ENCODE measurements at places on chromosomes 5 and 9. TPM values are rescaled to one million over a fixed set of nuclear protein-coding genes. Genes with fewer than 3 reads are reported as not detected.

FSTL4 gene
- 0.47 TPM for total RNA-seq

FOXD4L6 gene
- 0.13 TPM for total RNA-seq

SLC1A3 gene
- 27.1 TPM for total RNA-seq

C5orf52 gene
- total RNA-seq: not detected

DNA sequence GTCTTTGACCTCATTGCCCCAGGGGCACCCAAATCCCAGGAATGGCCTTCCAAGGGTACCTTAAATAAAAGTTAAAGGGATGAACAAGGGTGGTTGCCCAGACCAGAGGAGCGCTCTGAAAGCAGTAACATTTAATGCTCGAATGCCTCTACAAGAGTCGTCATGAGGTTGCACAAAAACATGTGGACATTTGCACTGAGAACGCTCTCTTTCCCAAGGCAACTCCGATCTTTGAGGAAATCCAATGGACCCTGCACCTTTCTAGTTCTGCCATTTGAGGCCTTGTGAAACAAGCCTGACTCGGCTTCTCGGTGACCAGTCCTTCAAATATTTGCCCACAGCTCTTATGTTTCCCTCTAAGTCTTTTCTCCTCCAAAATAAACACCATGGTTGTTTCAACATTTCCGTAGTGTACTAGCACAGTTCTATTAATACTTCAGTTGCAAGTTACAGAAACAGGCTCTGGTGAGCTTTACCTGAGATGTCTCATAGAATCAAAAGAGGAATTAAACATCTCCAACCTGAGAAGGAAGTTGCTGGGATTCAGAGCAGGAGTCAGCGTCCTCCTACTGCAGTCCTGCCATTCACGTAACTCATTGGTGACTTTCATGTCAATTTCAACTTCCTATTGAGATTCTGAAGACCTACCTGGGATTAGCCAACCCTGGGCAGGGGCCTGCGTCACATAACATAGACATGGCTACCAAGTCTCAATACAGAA, 168.8 kb upstream of the RAI14 start:
- peak; percentile 80 for DNase-seq

GRCh38 chr9:20256284-20256948, 365.9 kb downstream of the MLLT3 start:
- no peak for DNase-seq

GRCh38 chr5:57193757-57194413, 20.0 kb downstream of the GPBP1 start:
- no peak for DNase-seq

GRCh38 chr9:4579001-4579400, 83.1 kb upstream of the PLPP6 start:
- no peak for DNase-seq

DNA sequence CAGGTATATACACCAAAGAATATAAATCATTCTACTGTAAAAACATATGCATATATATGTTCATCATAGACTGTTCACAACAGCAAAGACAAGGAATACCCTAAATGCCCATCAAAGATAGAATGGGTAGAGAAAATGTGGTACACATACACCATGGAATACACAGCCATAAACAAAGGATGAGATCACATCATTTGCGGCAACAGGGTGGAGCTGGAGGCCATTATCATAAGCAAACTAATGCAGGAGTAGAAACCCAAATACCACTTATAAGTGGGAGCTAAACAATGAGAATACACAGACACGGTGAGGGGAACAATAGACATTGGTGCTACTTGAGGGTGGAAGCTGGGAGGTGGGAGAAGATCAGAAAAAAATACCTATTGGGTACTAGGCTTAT, 117.6 kb downstream of the COX7C start:
- no peak for DNase-seq
